ENCODE measurements at places on chromosomes 2 and 18. TPM values are rescaled to one million over a fixed set of nuclear protein-coding genes. Genes with fewer than 3 reads are reported as not detected.

The RTKN gene
- total RNA-seq: 87.1 TPM

DNA sequence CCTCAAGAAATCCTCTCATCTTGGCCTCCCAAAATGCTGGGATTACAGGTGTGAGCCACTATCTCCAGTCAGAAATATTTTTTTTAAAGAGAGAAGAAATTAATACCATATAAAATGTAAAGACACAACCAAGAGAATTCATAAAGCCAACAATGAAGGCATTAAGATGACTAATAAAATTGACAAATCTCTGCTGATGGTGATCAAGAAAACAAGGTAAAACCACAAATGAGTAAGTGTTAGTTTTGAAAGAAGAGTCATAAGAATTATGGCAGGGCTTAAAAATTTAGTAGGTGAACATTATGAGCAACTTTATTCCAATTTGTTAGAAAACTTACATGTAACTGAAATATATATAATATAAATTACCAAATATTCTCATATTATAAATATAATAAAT is 752.8 kb upstream of the CELF4 start:
- no peaks in the 10 kb centered on the region for H3K36me3 ChIP-seq
- H3K4me1 ChIP-seq: no peaks in the 10 kb centered on the region
- H3K27me3 ChIP-seq: no peaks in the 10 kb centered on the region
- no peak for DNase-seq

DNA sequence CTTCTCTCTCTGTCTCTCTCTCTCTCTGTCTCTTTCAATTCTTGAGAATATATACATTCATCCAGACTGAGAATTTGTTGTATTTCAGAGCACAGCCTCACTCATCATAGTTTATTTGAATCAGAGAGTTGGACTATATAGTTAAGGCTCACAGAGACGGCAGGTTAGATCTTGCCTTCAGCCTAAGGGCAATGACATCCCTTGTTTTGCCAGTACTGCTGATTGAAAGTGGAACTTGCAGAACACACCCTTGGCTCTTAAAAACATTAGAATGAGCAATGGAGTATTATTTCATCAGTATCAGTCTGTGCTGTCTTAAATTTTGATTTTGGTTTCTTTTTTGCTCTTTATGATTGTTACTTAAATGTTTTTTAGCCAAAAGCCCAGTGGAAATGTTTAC is 62.0 kb upstream of the DSG1 start:
- DNase-seq: no peak
- H3K27ac ChIP-seq: no peak overlapping the region
- H3K36me3 ChIP-seq: no peaks in the 10 kb centered on the region
- no peaks in the 10 kb centered on the region for H3K4me1 ChIP-seq

The ACTR1B gene
- 33.8 TPM for total RNA-seq

All from H9 (cell line).